Amygdala (tissue), 56 donors: ENCODE measurements at places on chromosomes 16 and 17.

GRCh38 chr17:33712120-33712519, 419.0 kb upstream of the ASIC2 start:
- DNase-seq = no peak

DNA sequence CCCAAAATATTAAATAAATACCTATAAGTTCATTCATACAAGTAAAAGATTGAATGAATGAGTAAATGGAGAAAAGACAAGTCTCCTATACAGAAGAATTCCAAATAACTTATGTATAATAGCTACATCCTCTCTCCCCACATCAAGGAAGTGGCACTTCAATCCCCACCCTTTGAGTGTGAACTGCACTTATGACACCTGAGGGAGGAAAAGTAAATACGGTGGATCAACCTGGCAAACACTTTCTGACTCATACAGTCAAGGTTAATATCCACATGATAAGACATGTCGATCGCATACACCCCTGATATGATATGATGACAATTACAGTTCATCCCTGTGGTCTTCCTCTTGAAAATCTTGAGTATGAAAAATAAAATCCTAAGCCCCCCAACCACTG, 18.0 kb downstream of the SLFN12L start:
- DNase-seq = no peak

GRCh38 chr16:6192984-6193383, 1095.4 kb upstream of the EEF2KMT start:
- DNase-seq = no peak

GRCh38 chr17:14302431-14303099, 1.7 kb downstream of the HS3ST3B1 start:
- peak; percentile 5 for DNase-seq

GRCh38 chr17:82269138-82269881, 4.2 kb downstream of the CSNK1D start:
- no peak for DNase-seq
